Cerebellum (tissue), 4 donors: ENCODE measurements at places on chromosomes 4 and X. TPM values are rescaled to one million over a fixed set of nuclear protein-coding genes. Genes with fewer than 3 reads are reported as not detected.

DNA sequence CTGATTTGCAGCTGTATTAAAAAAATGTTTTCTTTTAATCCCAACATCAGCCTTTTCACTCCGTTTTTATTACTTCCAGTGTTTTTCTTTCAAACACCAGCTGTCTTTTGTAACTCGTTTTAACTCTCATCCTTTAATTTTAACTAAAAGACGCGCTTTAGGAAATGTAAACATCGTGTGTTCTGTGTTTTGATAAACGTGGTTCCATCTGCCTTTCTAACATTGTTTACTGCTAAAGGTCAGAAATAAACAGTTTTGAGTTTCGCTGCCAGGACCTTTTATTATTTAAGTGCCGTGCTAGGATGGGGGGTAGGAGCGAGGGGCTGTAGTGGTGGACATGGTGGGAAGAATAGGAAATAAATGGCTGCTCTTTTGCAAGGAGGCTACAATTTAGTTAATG lies 1.5 kb downstream of the N4BP2 start:
- peak; percentile 15 for DNase-seq

DNA sequence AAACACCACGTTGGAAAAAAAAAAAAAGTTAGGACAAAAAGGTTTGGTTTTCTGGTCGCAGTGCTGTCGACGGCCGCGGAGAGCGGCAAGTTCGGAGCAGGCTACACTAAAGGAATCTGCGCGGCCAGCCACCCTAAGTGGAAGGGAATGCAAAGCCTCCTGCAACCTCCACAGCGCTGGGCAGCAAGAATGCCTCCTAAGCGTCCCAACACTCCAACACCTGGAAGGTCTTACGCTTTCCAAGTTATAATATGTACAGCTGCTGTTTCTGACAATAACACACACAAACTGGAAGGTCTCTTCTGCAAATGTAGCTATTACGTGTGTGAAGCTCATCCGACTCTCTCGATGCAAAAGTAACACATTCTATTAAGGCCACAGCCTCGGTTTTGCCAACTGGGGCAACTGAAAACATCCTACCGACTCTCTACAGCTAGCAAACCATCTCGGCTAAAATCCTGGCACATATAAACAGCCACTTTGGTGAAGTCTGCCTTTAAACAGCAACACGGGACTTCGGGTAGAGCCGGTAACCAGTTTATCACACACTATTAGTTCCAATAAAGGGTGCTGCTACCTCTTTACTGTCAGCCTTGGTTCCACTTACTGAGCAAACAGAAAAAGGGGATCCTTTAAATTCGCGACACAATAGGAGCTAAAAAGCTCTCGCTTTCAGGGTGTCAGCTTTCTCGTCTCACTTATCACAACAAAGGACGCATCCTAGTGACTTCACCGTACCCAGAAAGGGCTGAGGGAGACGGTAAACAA lies 895 bp downstream of the SMIM14 start:
- peak; percentile 54 for DNase-seq

USP38 gene
- total RNA-seq, result 23.9 TPM

DNA sequence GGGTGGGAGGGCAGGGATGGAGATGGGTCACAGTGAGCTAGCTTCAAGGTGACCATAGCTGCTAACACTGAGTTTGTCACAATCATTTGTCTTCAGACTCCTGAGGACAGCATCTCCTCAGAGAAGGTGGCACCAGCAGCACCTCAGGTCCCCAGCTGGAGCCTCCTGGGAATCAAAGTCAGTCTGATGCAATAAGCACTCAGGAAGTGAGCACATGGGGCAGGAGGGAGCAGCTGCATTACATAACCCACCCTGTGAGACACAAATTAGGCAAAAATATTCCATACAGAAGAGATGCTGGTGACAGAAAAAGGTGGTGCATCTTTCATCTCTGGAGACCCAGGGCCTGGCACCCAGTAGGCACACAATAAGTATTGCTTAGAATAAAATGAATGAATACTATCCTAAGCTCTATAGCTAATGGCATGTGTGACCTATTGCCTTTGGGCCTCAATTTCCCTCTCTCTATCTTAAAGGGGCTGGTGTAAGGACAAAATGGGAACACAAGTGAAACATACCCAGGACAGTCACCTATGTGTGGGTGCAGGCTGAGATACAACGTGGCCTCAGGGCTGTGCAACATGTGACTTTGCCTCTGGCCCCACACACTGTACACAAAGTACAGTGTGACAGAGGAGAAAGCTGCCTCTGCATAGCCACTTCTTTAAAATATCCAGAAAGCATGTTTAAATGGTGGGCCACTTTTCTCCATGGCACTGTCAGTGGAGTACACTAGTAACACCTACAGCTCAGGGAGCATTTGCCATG lies 37.1 kb downstream of the SLC39A8 start:
- no peak for DNase-seq

ZCCHC12 gene
- total RNA-seq, result 41.1 TPM

CXCL8 gene
- 2.0 TPM for total RNA-seq

HELT gene
- not detected for total RNA-seq

DNA sequence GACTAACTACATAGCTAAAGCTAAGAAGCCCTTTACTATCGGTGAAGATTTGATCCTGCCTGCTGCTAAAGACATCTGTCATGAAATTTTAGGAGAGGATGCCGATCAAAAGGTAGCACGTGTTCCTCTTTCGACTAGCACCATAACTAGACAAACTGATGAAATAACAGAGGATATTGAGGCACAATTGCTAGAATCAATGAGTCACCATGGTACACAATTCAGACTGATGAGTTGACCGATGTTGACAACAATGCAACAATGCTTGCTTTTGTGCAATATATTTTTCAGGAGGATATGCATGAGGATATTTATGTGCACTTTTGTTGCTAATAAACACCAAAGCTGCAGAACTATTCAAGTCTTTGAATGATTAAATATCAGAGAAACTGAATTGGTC lies 24.3 kb downstream of the TBCK start:
- no peak for DNase-seq

- no peak for DNase-seq
These were observed 21.8 kb downstream of the TLR2 start for GRCh38 chr4:153705743-153706468.

P2RY10 gene
- total RNA-seq, result not detected

- DNase-seq, result no peak
These were observed 24.8 kb upstream of the PTPN13 start for GRCh38 chr4:86569103-86569870.

TSPAN7 gene
- total RNA-seq, result 102 TPM

DNA sequence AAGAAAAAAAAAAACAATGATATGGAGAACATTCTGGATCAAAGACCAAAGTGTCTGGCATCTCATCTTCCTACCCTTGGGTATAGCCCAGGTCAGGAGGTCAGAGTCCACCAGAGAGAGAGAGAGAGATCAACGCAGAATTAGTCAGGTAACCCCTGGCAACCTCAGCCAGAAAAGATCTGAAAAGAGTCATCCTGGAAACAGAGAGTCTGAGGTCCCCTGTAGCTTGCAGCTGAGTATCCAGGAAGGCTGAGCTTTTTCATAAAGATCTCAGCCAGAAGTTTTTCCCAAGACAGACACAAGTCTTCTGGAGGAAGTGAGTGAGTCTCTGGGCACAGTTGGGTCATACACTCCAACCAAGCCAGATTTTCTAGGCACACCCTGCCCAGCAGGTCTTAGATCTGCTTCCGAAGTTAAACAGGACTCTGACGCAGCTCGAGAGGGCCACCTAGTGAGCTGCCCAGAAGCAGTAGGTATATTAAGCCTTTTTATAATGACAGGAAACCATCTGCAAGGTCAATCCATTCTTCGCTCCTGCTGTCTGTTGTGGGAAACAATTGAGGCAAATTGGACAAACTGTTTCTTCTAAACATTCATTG lies 35.7 kb downstream of the ACE2 start:
- DNase-seq, result peak; percentile 1

GRCh38 chr4:145177906-145178538 lies 2.4 kb downstream of the OTUD4 start:
- no peak for DNase-seq

RHOXF1 gene
- not detected for total RNA-seq
